ENCODE measurements at places on chromosomes 1 and 21.
A peak's percentile ranks its signal among the peaks of the same experiment; 100 is the strongest.

- DNase-seq: no peak
- H3K4me3 ChIP-seq: no peak overlapping the region
- no peaks in the 10 kb centered on the region for H3K27me3 ChIP-seq
- H3K36me3 ChIP-seq: no peaks in the 10 kb centered on the region
- no peak overlapping the region for H3K27ac ChIP-seq
Measured at GRCh38 chr1:92662048-92662447, 122.9 kb downstream of the EVI5 start.

- no peak overlapping the region for H3K27ac ChIP-seq
- no peaks in the 10 kb centered on the region for H3K27me3 ChIP-seq
- no peaks in the 10 kb centered on the region for H3K36me3 ChIP-seq
- no peak overlapping the region for H3K4me3 ChIP-seq
Measured at GRCh38 chr1:232282498-232282897, 347.4 kb downstream of the SIPA1L2 start.

DNA sequence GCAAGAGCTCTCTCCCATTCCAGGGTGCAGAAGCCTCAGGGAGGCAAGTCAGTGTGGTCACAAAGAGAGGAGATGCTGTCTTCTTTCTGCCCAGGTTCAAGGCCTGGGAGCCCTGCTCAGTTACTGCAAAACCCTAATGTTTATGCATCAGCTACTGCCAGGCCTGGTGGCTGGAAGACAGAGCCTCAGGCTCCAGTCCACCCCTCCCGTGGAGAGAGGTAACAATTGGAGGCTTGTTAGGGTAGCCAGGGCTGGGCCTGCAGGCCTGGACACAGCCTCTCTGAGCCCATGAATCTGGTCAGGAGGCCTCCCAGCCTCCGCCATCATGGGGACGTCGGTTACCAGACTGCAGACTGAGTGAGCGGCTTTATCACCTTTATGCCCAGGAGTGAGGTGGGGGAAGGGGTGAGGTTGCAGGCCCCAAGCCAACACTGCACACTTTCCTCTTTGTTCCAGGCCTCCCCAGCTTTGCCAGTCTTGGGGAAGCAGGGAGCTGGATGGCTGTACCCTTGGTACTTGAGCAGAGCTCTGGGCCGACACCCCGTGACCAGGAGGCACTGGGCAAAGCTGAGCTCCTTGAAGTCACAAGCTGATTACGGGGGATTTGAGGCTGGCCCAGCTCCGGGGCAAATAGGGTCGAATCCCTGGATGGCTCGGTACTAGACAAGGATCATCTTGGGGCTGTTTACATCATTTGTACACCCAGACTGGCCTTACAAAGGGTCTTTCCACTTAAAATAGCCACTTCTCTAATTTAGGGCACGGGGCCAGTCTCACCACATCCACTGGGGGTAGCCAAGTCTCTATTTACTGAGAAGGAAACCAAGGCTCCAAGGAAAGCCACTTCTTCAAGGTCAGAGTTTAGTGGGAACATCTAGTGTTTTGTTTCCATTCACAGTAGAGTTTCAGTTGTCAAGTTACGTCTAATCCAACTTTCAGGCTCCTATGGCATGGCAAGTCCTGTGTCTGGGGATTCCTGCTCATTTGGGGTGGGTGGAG lies 5.2 kb downstream of the SLC2A1 start:
- no peak overlapping the region for H3K27ac ChIP-seq
- DNase-seq: no peak
- H3K36me3 ChIP-seq: peaks cover 7% of the 10 kb centered on the region
- H3K4me1 ChIP-seq: peaks cover 6% of the 10 kb centered on the region
- H3K27me3 ChIP-seq: no peaks in the 10 kb centered on the region

GRCh38 chr1:192506741-192507155 lies 68.8 kb upstream of the RGS1 start:
- DNase-seq: peak; percentile 75
- H3K36me3 ChIP-seq: no peaks in the 10 kb centered on the region
- peaks cover 20% of the 10 kb centered on the region for H3K4me1 ChIP-seq

DNA sequence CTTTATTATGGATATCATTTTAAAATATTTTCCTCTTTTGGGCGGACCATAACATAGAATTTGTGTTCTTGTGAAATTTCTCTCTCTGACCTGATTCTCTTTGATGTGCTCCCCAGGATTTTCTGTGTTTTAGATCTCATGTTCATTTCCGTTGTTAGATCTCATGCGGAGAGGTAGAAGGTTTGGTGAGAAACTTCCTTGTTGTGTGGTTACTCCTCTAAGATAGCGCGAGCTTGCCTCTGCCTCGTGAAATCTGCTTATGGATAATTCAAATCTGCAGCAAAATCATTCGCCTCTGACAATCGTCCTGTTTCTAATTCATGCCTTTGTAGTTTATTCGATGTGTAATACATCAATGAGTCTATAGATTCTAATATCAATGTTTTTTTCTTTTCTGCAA lies 580.4 kb downstream of the USP25 start:
- no peaks in the 10 kb centered on the region for H3K27me3 ChIP-seq
- H3K4me3 ChIP-seq: no peak overlapping the region
- no peak for DNase-seq
- peaks cover 4% of the 10 kb centered on the region for H3K4me1 ChIP-seq

- no peak overlapping the region for H3K4me3 ChIP-seq
- peaks cover 20% of the 10 kb centered on the region for H3K36me3 ChIP-seq
- no peak for DNase-seq
- peaks cover 16% of the 10 kb centered on the region for H3K4me1 ChIP-seq
- H3K27ac ChIP-seq: no peak overlapping the region
Measured at GRCh38 chr1:88982055-88982454, 10.4 kb downstream of the KYAT3 start.

DNA sequence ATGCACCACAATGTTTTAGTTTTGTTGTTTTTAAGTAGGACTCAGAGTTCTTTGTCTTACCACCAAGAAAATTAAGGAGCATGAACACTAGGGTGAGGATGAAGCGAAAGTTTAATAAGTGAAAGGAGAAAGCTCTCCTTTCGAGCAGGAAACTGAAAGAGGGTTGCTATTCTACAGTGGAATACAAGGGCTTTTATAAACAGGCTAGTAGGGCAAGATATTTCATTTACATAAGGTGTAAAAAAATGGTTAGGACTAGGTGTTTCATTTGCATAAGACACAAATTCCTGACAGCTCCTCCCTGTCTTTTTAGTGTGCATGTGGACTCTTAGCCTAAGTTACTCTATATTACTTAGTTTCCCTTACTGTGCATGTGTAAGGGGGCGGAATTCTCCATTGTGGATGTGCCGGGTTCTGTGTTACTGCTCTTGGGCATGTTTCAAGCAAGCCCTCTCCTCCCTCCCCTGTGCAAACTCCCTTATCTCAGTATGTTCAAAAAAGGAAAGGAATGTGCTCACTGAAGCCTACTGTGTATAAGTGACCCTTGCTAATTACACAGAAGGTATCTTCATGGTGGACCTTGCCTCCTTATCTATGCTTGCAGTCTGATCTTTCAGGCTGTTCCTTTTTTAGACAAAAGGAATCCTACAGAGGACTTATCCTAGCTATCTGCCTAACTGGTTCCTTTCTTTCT lies 7.3 kb downstream of the TSHB start:
- H3K27me3 ChIP-seq: no peaks in the 10 kb centered on the region
- no peaks in the 10 kb centered on the region for H3K4me1 ChIP-seq
- no peaks in the 10 kb centered on the region for H3K36me3 ChIP-seq

DNA sequence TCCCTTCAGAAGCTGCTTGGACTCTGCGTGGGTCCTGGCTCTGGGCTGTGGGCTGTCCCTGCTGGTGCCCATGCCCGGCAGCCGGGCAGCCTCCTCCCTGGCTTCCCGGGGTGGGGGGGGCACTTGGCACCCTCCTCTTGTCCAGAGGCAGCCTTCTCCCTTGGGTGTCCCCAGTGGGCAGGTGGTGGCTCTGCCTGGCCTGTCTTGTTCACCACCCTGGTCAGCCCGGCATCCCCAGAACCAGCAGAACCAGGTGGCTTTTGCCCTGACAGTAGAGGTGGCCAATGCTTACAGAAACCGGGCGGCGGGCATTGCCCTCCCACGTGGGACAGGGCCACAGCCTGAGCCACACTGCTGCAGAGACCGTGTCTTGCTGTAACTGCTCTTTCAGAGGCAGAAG lies 38.0 kb downstream of the CFAP74 start:
- H3K36me3 ChIP-seq: no peaks in the 10 kb centered on the region
- H3K4me3 ChIP-seq: no peak overlapping the region
- H3K27me3 ChIP-seq: no peaks in the 10 kb centered on the region

DNA sequence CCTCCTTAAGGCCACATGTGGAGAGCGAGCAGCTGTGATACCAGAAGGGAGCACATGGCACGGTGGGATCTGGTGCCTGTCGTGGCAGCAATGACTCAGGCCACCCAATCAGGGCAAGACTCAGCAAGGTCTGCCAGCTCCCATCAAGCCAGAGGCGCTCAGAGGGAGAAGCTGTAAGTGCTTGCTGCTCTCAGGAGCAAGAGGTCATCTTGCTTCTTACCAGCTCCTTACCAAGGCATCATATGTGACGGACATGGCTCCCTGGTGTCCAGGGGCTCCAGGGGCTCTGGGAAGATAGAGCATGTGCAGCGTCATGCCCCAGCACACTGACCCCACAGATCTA lies 72.9 kb downstream of the ITPKB start:
- H3K4me1 ChIP-seq: peaks cover 30% of the 10 kb centered on the region
- no peaks in the 10 kb centered on the region for H3K36me3 ChIP-seq
- no peaks in the 10 kb centered on the region for H3K27me3 ChIP-seq
- DNase-seq: no peak
- H3K4me3 ChIP-seq: no peak overlapping the region
- no peak overlapping the region for H3K27ac ChIP-seq

DNA sequence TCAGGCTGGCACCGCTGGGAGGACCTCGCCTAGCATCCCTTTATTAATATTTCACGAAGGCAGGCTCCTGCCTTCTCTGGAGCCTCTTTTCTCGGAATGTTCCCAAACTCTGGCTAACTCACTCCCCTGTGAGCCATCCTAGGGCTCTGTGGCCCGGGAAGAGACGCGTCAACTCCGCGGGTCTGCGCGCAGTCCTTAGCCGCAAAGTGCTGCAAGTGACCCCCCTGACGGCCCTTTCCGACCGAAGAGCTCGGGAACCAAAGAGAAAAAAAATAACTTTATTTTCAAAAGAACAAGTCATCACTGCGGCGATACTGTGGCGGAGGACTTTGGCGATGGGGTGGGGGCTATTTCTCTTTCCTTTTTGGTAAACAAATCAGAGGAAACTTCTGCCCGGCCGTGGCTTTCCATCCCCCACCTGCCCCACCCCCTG lies 14.6 kb downstream of the NR5A2 start:
- no peak for DNase-seq
- H3K27me3 ChIP-seq: peaks cover 100% of the 10 kb centered on the region
- H3K36me3 ChIP-seq: no peaks in the 10 kb centered on the region
- peak overlapping the region; percentile 32 for H3K4me3 ChIP-seq
- peaks cover 9% of the 10 kb centered on the region for H3K4me1 ChIP-seq

GRCh38 chr1:58768191-58768731 lies 15.6 kb downstream of the JUN start:
- peaks cover 3% of the 10 kb centered on the region for H3K4me1 ChIP-seq
- H3K27ac ChIP-seq: no peak overlapping the region
- no peak for DNase-seq
- no peak overlapping the region for H3K4me3 ChIP-seq

- no peaks in the 10 kb centered on the region for H3K27me3 ChIP-seq
- H3K4me3 ChIP-seq: no peak overlapping the region
- peaks cover 5% of the 10 kb centered on the region for H3K36me3 ChIP-seq
- H3K4me1 ChIP-seq: no peaks in the 10 kb centered on the region
- no peak overlapping the region for H3K27ac ChIP-seq
Measured at GRCh38 chr1:16474166-16474800, 33.8 kb downstream of the NECAP2 start.

GRCh38 chr1:15756143-15757015 lies 2.2 kb upstream of the FBLIM1 start:
- no peaks in the 10 kb centered on the region for H3K27me3 ChIP-seq
- no peak overlapping the region for H3K4me3 ChIP-seq
- no peak for DNase-seq
- no peaks in the 10 kb centered on the region for H3K36me3 ChIP-seq

GRCh38 chr1:156841295-156841855 lies 17.5 kb downstream of the INSRR start:
- no peak for DNase-seq
- H3K36me3 ChIP-seq: no peaks in the 10 kb centered on the region
- H3K27ac ChIP-seq: no peak overlapping the region

DNA sequence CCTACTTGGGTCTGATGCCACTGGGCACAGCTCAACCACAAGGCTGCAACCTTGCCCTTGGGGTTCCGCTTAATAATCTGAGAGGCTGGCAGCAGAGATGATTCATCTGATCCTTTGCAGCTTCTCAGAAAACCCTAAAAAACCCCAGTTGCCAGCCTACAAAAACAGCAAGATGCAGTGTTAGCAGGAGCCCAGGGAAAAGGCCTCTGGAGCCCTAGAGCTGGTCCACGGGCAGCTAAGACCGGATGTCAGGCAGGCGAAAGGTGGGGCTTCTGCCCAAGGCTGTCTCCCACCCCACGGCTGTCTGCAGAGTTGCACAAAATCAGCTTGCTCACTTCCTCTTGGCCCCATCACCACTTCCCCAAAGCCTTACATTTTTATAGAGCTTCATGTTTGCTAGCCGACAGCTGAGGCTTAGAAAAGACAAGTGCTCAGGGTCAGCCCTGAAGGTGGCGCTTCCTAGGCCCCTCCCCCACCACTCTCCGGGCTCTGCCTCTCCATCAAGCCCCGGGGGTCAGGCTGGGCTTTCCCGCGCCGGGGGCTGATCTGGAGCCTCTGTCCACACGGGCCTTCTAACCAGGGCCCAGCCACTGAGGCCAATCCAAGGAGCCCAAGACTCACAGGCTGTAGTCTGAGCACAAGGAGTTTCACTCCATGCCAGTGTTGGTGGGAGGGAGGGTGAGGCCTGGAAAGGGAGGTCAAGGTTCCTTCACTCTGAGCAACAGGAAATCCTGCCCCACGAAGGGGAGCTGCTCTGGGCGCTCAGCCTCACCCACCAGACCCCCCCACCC lies 4.2 kb upstream of the ADORA3 start:
- H3K4me1 ChIP-seq: no peaks in the 10 kb centered on the region
- H3K27ac ChIP-seq: no peak overlapping the region
- peaks cover 4% of the 10 kb centered on the region for H3K27me3 ChIP-seq
- no peak overlapping the region for H3K4me3 ChIP-seq
- no peaks in the 10 kb centered on the region for H3K36me3 ChIP-seq

DNA sequence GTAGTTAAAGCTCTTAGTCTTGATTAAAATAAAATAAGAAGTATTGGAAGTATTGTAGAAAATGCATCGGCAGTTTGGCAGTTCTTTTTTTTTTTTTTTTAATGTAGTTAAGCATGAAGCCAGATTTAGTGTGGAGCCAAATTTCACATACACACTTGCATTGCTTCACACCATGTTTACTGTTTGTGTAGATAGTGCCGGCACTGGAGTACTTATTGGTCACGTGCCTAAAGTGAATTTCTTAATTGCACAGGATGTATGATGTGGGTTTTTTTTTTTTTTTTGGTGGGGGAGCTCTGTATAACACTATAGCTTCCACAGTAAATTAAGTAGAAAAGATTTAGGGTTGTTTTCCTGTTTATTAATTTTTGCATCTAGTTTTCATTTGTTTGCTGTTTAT lies 21.2 kb upstream of the TMEM61 start:
- H3K27me3 ChIP-seq: no peaks in the 10 kb centered on the region
- DNase-seq: no peak
- no peak overlapping the region for H3K4me3 ChIP-seq
- H3K36me3 ChIP-seq: no peaks in the 10 kb centered on the region

All from A673 (cell line).